ENCODE measurements at places on chromosomes 12 and 14.

DNA sequence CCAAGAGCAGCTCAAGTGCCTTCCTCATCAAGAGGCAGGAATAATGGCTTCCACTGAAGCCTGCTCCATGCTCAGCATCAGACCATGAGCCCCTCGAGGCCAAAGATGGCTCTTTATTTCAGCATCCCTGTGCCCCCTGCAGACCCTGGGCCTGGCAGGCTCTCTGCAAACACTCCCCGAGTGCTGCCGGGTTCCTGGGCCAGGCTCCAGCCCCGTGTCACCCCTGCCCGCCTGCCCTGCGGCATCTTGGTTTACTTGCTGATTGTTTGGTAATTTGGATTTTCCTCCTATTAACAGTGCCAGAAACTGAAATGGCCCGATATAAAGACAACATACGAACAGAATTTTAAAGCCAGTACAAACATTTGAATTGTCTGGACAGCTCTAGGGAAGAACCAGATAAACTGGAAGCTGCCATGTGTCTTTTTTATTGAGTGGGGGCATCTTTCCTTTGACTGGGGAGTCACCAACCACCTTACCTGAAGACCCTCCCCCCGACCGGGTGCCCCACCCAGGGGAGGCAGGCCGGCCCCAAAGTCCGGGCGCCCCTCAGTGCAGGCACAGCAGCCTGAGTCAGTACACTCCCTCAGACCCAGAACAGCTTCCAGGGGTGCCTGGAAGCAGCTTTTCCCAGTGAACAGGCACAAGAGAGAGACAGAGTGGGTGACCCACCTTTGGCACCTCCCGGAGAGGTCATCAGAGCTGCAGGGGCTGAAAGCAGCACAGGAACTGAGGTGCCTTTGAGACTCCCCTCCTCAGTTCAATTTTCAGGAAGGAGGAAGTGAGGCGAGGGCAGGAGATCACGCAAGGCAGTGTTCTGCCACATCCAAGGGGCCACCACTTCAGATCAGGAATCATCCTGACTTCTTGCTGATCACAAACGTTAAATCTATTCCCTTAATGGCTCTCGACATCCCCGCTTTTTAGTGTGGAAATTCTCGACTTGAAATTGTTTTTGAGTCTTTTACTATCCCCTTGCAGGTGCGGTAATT, 30.6 kb downstream of the ITPK1 start:
- DNase-seq: peak; percentile 47

- peak; percentile 85 for DNase-seq
Observed at GRCh38 chr14:86712176-86712575, 1182.2 kb downstream of the FLRT2 start.

DNA sequence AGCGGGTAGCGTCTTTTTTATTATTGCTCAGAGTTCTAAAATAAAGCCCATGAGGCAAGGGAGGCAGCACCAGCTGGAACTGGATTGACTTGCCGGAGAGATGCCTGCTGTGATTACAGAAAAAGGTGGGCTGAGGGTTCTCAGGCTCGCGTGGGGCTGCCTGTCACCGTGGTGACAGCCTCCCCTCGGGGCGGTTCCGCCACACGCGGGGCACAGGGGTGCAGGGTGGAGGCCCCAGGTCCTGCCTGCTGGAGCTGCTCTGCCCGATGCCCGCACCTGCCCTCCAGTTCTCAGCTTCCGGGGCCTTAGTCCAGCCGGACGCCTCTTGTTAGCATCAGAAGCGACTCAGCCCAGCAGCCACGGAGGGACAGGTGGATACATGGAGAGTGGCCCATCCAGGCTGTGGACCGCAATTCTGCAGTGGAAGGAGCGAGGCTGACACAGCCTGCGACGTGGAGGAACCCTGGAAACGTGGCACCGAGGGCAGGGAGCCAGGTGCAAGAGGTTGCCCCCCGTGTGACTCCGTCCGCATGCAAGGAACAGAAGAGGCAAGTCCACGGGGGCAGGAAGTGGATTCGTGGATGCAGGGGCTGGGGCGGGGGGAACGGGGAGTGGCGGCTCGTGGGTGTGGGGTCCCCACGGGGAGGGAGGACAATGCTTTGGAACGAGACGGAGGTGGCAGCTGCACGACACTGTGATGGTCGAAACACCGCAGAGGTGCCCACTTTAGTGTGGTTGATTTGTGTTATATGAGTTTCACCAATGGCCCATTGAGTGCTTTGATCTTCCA, 79.5 kb downstream of the GALNT9 start:
- DNase-seq: no peak

GRCh38 chr12:31536672-31537071, 54.3 kb downstream of the DENND5B start:
- no peak for DNase-seq

GRCh38 chr12:91968076-91968776, 177.4 kb downstream of the BTG1 start:
- no peak for DNase-seq

Measured in MV-4-11 (cell line).